ENCODE measurements at places on chromosomes 1 and 21.

GRCh38 chr1:24841593-24841992, 88.5 kb downstream of the RUNX3 start:
- DNase-seq = no peak

DNA sequence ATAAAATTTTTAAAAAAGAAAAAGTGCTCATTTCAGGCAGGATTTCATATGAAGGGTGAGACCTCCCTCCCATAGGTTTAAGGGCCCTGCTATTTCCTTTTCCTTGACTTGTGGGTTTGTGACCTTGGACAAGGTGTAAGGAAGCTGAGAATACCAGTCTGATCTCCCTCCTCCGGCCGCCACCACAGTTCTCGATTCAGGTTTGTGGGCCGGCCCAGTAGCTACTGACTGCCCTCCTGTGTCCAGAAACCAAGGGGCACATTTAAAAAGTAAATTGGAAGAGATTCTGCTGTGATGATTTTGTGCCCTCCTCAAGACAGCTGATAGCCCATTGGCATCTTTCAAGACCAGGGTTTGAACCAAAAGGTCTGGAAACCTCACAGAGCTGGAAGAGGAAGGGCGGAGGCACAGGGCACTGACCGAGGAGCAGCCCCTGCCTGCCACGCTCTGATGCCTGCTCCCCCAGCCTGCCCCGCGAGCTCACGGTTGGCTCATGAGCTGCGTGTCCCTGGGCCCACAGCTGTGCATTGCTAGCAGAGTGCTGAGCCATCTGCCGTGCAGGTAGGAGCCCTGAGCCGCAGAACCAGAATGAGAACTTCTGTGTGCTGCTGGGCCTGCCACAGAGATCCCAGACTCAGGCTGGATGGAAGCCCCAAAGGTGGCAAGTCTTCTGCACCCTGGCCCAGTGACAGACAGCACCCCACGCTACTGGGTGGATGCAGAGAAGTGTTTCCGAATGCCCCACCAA, 348.7 kb downstream of the NPHP4 start:
- no peak for DNase-seq

DNA sequence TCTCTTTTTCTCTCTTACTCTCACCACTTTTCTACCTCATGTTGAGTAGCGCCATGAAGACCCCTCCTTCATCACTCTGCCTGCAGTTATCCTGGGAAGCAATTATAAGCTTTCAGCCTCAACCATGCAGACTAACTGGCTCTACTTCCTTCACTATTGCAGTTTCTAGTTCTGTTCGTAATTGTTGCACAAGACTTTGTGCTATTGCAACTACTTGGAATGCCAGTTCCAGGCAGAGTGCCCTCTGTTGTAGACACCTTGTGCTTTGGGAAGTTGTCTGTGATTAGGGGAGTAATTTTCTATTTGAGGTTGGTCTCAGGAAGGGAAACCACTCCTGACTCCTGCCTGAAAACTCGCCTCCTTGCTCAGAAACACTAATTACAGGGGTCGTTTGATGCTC, 19.4 kb downstream of the PGM1 start:
- no peak for DNase-seq

DNA sequence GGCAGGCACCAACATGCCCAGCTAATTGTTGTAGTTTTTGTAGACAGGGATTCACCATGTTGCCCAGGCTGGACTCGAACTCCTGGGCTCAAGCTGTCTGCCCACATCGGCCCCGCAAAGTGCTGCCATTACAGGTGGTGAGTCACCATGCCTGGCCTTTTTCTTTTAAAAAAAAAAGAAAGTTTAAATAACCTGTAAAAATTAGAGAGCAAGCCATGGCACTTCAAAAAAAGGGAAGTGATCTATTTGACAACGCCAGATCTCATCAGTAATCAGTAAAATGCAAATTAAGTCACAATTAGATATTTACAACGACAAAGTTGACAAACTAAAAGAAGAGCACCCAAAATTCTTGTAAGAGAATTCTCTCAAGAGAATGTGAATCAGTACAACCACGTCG, 2.9 kb upstream of the RBBP5 start:
- no peak for DNase-seq

DNA sequence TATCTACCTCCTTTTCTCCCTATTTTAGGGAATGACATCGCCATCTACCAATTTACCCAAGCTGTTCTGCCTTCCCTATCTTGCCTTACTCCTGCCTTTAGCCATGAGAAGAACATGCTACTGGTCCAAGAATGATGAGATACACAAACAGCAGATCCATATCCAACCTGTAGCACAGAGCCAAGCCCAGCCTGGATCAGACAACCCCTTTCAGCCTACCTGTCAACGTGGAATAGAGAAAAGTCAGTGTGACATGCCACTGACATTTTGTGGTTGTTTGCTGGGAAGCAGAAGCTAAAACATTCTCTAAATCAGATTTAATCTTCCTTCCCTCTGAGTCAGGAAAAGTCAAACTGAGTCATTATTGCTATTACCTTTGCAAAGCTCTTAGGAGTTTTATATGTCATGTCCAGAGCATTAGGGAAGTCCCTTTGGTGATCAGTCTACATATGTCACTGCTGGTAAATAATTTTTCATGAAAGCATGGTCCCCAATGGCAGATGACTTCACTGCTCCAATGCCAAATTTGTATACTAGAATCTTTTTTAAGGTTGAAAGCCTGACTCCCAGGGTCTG, 143.1 kb downstream of the TPR start:
- no peak for DNase-seq

- no peak for DNase-seq
These were observed 347.2 kb downstream of the PTPRC start for GRCh38 chr1:198986036-198986435.

DNA sequence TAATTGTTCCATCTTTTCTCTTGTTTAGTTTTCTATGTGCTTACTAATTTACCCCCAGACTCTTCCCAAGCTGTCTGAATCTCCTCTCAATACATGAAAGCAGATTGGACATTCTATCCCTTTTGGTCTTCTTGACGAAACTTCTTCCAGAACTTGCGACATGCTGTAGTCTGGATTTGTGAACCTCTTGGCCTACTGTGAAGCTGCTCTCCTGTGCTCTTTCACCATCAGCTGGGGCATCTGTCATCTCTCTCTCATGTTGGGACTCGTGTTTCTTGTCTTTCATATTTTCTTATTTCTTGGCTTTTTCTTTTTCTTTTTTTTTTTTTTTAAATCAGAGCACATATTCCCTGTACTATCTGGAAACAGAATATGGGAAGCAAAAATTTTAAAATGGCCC, 6.8 kb downstream of the CPT2 start:
- DNase-seq = no peak

- DNase-seq = no peak
These were observed 15.5 kb downstream of the MEAF6 start for GRCh38 chr1:37498872-37499617.

- peak; percentile 68 for DNase-seq
These were observed 1.7 kb downstream of the PLEKHG5 start for GRCh38 chr1:6489799-6490180.

Data from activated T-helper 1 cell treated with Interleukin-2 at 50 U/mL for 16 hours (primary cell).